Activated T-helper 1 cell treated with anti-CD3 and anti-CD28 coated beads, Interleukin-2, amount 50 U/mL, for 16 hours (primary cell): ENCODE measurements at places on chromosomes 3 and 15.

DNA sequence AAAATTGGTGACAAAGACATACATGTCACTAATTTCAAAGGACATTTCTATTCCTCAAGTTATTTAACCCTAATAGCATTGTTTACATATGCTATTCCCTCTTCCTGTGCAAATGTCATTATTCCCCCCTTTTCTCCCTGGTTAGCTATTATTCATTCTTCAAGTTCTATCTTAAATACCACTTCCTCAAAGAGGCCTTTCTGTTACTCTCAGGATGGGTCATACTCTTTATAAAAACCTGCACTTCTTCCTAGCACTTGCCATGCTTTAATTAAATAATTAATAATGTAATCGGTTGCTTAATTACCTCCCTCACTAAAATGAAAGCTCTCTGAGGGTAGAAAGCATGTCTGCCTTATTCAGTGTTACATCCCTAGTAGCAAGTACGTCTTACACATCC lies 88.5 kb downstream of the XRN1 start:
- no peak for DNase-seq

DNA sequence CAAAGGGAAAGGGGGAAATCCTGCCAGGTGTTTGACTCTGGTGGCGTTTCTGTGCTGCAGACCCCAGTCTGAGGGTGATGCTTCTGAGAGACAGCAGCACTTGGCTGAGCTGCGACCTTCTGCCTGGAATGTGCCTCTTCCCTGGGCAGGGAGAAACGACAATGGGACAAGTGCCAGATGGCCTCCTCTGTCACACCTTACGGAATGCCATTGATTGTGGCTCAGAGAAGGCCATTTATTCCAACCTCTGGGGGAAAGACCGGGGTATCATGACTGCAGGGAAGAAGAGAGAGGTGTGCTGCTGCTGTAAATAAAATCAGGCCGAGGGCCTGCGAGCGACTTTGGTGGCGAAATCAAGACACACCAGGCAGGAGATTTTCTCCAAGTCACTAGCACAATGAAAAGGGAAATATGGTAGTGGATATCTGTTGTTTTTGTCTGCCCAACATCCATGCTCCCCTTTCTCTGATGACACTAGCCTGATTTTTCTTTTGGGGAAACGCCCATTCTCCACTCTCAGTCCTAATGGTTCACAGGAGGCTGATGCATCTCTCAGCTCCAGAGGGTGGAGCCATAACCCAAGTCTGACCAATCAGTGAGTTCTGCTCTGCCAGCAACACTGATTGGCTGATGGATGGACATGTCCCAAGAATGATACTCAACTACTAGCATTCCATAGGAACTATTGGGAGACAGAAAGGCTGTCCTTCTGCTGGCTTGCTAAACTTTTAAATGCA lies 336.1 kb downstream of the FOXP1 start:
- no peak for DNase-seq

DNA sequence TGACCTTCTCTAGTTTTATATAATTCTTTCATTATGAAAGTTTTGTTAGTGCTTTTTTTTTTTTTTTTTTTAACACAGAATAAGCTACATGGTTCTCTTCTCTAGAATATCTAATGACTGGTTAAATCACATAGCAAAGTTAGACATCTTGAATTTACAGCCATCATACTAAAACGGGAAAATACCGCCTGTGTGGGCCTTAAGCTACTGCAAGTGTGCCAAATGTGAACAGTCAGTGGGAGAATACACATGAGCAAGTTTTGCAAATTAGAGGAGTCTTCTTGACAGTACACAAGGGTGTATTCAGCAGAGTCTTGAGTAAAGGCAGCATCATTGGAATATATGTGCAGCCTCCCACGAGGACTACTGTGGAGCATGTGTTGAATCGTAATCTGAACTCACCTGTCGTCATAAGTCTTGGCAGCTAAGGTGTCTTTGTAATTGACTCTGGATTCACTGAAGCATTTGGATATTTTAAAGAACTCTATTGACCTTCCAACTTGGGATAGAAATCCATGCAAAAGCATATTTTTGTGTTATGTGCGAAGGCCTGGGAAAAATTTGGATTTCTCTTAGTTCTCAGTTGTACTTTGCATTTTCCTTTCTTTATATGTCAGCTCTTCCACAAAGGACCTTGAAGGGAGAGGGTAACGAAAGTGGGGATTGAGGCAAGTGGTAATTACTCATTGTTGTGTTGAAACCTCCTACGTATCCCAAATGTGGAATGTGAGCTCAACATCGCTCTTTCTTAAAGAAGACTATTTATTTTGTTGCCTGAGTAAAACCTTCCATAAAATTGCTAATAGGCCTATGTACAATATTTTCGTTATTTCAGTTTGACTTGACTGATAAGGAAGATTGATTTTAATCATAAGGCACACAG lies 117.4 kb downstream of the ATG7 start:
- no peak for DNase-seq

- no peak for DNase-seq
These were observed 24.2 kb upstream of the NR2F2 start for GRCh38 chr15:96306321-96306720.

DNA sequence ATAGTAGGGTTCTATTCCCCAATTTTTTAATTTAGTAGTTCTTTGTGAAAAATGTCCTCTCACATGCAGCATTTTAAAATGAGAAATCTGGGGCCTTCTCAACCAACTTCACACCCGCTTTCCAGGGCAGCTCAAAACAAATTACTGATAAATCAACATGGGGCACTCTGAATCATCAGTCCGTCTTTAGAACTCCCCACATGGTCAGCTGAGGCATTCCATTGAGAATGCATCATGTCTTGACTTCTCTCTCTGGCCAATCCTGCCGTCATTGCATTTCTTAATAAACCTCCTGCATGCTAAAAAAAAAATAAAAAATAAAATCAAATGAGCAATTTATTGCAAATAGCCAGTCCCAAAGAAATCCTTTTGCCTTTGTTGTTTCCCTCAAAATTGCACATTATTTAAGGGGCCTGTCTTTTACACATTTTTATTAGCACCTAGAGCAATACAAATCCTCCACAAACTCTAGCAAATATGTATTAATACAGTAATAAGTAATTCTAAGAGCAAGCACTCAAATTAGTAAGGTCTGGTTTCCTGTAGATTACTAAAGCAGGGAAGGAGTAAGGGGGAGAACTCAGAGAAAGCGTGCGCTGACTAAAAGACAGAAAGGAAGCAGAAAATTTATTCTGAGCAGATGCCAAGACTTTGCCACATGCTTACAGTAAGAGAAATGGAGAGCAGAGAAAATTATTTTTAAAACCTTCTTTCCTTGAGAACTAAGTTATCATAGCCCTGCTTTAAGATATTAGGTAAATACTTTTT lies 175.7 kb downstream of the TNIK start:
- no peak for DNase-seq

DNA sequence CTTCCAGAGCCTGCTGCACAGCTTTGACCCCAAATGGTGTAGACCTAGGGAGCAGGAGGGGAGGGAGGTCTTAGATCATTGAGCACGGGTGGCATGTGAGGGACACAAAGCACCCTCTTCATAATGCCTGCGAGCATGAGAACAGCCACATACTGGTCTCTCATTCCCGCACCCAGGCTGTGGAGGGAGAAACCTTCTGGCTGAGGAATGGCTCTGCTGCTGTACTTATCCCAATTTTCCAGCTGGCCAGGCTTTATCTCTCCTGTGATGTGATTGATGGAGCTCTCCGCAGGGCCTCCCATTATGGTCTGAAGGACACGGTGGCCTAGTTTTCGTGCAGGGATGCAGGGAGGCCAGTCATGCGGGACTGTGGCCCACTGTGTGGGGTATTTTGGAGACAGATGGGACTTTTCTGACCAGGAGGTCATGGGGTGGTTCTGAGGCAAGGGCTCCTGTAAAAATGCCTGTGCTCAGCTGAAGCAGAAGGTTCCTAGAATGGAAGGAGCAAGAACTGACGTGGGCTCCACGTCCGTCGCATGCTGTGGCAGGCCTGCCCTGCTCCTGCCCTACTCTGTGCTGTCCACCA lies 251.5 kb downstream of the PLCL2 start:
- no peak for DNase-seq

DNA sequence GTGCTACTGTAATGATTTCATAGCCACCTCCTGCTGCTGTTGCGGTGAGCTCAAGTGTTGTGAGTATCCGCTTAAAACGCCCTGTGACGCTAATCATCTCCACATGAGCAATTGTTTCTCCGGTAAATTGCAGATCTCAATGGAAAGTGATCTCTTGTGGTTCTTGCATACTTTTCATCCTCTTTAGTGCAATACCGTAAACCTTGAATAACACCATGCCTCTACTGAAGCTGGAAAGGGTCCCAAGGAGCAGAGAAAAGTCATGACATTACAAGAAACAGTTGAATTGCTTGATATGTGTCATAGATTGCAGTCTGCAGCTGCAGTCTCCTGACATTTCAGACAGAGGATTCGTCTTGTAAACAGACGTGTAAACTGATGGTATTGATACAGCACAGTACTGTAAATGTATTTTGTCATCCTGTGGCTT lies 6.0 kb upstream of the CEMIP start:
- no peak for DNase-seq

DNA sequence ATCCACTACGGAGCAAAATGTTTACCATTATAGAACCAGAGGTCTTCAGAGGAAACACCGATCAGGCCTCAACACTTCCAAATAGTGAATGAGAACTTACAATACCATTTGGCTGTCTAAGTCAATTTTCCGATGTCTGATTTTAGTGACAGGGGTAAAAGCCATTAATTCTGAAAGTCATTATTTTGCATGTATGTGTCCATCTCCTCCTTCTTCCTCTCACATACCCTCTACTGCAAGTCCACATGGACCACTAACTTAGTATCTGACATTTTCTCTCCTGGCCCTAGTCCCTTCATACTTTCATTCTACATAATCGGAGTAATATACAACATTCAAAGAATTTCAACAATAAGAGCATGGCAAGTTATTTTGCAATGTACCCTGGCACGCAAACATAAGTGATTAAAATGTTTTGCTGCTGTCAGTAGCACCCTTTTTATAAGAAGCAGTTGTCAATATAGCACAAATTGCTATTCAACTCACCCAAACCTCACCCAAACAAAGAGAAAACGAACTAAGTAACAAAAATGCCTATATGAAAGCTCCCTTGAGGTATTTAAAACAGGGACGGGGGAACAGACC lies 1.9 kb downstream of the TOP2B start:
- DNase-seq = no peak

GRCh38 chr15:71679223-71679792 lies 131.0 kb upstream of the NR2E3 start:
- DNase-seq = no peak

- no peak for DNase-seq
These were observed 69.1 kb downstream of the MECOM start for GRCh38 chr3:169594402-169594801.

DNA sequence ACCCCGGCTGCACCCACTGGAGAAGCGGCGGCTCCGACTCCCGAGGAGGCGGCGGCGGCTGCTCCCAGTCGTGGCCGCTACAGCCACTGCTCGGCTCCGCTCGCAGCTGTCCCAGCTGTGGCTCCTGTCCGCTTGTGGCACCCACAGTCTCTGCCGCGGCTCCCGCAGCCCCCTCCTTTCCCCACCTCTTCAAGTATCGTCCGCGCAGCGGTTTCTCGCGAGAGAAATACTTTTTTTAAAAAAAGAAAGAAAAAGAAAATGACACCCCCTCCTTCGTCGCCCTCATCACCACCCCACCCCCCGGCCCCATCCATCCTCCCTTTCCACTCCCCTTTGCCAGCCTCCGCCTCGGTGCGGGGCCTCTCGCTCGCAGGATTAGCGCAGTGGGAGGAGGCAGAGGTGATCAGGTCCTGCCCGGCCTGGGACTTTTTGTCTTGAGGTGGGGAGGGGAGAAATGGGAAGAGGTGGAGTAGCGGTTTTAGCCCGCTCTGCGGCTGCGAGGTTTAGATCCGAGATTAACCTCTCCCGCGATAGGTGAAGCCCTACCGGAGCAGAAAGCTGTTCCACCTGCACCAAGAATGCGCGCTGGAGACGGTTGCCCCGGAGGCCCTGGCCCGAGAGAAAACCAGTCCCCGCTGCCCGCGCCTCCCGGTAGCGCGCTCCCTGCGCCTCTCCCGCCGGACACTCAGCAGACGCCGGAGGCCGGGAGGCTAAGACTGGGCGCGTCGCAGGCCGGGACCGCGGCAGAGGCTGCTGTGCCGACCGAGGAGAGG lies at the start of gene FBN1:
Gene FBN1 (minus strand): TSS at position 152 of the 773 bp plus-strand sequence. CDS start 940 bp downstream, outside the sequence.
- no peak for DNase-seq

DNA sequence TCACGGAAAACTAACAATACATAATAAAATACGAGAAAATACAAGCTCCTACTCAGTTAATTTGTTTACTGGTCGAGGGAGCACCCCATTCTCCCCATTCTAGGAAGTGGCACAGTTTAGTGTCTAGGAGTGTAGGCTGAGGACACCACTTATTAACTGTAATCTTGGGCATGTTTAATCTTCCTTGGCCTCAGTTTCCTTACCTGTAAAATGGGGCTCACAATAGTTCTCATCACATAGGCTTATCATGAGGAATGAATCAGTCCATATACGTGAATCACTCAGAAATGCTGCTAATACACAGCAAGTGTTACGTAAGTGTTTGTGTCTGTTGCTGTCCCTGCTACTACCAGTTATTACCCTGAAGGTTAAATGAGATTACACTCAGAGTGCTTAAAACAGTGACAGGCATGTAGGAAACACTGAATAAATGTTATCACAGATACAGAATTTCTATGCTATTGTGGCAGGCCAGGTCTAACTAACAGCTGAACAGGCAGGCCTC lies 210.2 kb downstream of the OSBPL10 start:
- no peak for DNase-seq

DNA sequence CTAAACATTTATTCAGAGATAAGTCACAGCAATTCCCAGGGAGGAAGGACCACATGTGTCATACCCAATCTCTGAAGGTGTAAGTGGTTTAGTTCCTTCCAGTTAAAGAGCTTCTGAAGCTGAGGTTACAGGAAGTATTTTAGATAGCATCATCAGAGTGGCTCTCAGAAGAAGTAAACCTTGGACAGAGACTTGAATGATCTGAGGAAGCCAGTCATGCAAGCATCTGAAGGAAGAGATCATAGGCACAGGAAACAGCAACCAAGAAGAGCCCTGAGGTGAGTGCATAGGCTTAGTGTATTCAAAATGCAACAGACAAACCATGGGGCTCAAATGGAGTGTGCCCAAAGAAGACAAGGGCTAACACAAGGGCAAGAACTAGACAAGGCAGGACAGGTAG lies 210.3 kb downstream of the ULK4 start:
- no peak for DNase-seq

GRCh38 chr3:113329757-113330156 lies 111.5 kb downstream of the CFAP44 start:
- DNase-seq = no peak

DNA sequence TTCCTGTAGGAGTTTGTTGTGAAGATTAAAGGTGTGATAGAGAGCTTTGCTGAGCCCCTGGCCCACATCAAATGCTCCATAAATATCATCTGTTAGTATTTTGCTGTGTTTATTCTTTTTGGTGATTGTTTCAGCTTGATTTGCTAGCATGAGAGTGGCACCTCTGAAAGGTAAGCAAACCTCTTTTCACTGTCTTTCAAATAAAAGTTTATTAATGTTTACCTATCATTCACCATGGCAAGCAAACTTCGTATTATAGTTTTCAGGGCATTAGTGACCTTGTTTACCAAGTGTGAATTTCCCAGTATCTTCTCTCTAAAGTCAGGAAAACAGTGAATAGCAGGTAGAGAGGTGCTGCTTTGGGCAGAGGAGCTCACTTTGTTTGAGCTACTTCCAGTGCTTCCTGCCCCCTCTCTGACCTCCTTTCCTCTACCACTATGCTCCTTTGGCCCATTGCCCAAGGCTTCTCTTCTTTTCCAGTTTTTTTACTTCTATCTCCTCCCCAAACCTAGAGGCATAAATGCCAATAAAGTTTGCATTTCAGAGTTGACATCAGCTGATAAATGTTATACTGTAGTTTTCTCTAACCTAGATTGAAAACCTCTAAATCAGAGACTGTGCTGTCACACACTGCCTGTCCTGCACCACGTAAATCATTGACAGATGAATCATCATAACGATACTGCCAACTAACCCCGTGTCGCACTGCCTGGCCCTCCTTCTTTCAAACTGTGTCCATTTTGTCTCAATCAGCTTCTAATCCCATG lies 569.0 kb downstream of the TUSC7 start:
- no peak for DNase-seq
